ENCODE measurements at places on chromosomes 3 and 15. TPM values are rescaled to one million over a fixed set of nuclear protein-coding genes. Genes with fewer than 3 reads are reported as not detected.

DNA sequence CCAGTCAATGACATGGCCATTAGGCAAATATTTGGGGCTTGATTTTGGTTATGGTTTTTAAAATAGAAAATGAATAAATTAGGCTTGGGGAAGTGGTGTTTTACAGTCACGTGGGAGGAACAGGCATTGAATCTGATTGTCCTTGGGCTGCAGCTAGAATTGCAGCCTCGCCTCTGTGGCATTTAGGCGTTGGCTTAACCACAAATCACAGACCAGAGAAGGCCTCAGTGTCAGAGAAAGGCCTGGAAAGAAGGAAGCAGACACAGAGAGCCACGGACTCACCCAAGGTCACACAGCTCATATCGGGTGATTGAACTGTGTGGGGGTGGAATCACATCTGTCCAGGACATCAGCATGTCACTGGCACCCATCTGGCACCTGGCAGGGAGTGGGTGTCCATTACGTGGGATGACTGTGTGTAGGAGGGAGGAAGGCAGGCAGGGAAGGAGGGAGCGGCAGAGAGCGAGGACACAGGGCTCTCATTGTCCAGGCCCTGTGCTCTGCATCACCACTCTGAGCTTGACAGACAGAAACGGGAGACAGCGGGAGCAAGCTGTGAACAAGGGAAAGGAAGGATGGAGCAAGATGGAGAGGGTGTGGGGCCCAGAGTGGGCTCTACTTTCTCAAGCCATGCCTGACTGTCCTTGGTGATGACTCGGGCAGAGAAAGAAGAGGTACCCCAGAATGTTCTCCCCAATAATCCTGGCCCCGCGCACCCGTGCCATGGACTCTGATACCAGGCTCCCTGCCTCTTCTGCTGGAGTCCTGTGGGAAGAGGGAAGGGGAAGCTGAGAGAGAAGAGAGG is 186.4 kb downstream of the FAM43A start:
- DNase-seq: no peak

DNA sequence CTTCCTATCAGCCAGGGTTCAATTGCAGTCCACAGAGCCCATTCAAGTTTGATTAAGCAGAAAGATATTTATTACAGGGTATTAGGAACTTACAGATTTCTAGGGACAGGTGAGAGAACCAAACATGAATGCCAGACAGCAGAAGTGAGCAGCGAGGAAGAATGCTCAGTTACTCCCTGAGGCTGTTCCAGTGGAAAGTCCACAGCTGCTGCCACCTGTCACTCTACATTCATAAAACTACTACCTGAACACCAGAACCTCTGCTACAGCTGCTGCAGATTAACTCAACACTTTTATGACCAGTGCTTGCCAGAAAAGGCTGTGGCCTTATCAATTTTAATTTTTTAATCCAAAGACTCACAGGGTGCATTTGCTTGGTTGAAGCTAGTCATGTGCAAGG is 325.4 kb upstream of the ONECUT1 start:
- no peak for DNase-seq

- no peak for DNase-seq
These were observed 746.2 kb downstream of the GRM7 start for GRCh38 chr3:7607083-7607482.

- no peak for DNase-seq
These were observed 332.9 kb upstream of the RASGRP1 start for GRCh38 chr15:38897551-38897950.

Gene ALPK3
- total RNA-seq: 1.1 TPM

- DNase-seq: no peak
These were observed 16.6 kb upstream of the TXNRD3 start for GRCh38 chr3:126671521-126671920.

Gene CD86
- total RNA-seq: not detected

DNA sequence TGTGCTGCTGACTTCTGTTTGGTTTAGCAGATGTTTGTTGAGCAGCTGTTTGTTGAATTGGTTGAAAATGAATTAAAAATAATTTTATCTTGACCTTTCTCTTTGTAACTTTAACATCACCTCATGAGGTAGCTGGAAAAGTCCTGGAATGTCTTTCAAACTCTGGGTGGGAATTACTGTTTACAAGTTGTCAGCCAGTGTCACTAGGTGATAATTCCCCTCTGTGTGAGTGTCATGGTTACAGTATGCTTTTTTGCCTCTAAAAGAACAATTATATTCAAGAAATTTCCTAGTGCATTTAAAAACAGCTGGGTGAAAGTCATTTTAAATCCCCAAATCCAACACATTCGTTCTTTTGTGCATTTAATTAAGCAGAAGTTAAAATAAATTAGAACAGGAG is 113.2 kb downstream of the PTPRG start:
- no peak for DNase-seq

- DNase-seq: no peak
These were observed 352.0 kb downstream of the GAP43 start for GRCh38 chr3:115975353-115975752.

Gene HES1
- total RNA-seq: 17.7 TPM

Gene LRRIQ4
- not detected for total RNA-seq

- no peak for DNase-seq
These were observed 11.8 kb downstream of the GP5 start for GRCh38 chr3:194387276-194387675.

- no peak for DNase-seq
These were observed 53.7 kb upstream of the KY start for GRCh38 chr3:134704556-134704955.

DNA sequence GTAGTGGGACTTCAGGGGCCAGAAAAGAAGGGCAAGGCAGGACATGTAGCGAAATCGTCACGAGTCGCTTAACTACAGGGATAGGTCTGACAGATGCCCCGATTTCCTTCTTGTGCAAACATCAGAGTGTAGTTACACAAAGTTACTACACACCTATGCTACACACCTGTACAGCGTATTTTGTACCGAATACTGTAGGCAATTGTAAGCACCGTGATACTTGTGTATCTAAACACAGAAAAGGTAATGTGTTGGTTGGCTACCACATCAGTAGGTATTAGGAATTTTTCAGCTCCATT is 515 bp upstream of the MTHFS start:
- DNase-seq: no peak

Gene PLCH1
- not detected for total RNA-seq

DNA sequence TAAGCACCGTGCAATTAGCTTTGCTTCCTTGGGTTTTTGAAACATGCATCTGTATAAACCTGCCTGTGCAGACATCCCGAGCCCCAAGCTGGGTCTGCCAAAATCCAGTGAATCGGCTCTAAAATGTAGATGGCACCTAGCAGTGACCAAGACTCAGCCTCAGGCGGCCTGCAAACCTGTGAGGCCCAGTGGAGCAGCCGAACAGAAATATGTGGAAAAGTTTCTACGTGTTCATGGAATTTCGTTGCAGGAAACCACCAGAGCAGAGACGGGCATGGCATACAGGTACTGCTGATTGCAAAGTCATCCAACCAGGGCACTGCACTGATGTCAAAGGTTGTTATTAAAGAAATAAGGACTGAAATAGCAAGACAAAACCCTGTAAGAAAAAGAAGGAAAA is 22.8 kb downstream of the KCNAB1 start:
- no peak for DNase-seq

- no peak for DNase-seq
These were observed 10.8 kb upstream of the CA12 start for GRCh38 chr15:63392361-63393009.

GRCh38 chr3:168100777-168101492 is 5.2 kb upstream of the GOLIM4 start:
- no peak for DNase-seq

- DNase-seq: no peak
These were observed 29.1 kb downstream of the AAGAB start for GRCh38 chr15:67225336-67225735.

Gene ERICH6
- not detected for total RNA-seq

GRCh38 chr3:11919390-11919789 is 72.7 kb upstream of the TAMM41 start:
- no peak for DNase-seq
